Left hindlimb (tissue), 1 donor: ENCODE measurements at places on chromosomes 5 and 9.

DNA sequence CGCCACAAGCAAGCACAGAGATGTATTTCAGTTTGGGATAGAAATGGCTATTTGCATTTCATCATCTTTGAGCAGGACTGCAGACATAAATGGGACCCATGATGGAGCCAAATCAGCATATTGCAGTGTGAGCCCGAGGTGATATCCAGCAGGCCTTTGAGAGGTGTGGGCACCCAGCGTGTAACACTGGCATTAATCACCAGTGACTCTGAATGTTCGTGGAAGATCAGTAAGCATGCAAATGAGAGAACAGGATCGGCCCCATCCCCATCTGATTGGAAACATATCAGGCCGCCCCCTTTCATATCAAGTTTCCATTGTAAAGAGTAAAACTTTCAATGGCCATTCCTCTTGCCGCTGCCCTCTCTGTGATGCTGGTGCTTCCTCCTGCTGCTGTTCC lies 84.0 kb downstream of the GTF3C4 start:
- DNase-seq = no peak

- no peak for DNase-seq
Observed at GRCh38 chr9:109652112-109652511, 127.9 kb upstream of the PALM2AKAP2 start.

- no peak for DNase-seq
Observed at GRCh38 chr9:76882686-76883085, 23.2 kb downstream of the PRUNE2 start.

DNA sequence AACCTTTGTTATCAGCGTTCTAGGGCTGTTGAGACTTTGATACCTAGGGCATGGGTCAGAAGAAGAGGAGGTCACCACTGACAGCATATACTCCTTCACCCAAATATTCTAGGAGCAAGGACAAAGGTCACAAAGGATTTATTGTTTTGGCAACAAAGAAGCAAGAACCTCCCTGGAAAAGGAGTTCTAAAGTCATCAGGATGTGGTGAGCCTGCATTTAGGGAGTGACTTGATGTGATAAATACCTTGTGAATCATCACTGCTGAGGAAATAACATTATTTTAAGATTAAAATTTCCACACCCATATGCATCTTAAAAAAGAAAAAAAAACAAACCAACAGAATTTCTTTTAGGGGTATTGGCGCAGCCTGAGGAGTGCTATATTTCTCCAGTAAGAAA lies 13.9 kb downstream of the IFNA1 start:
- no peak for DNase-seq

- no peak for DNase-seq
Observed at GRCh38 chr9:121706149-121706750, 54.8 kb downstream of the DAB2IP start.

- peak; percentile 76 for DNase-seq
Observed at GRCh38 chr9:126514037-126514821, 99.5 kb upstream of the LMX1B start.

GRCh38 chr9:38025166-38025565 lies 43.9 kb downstream of the SHB start:
- no peak for DNase-seq

DNA sequence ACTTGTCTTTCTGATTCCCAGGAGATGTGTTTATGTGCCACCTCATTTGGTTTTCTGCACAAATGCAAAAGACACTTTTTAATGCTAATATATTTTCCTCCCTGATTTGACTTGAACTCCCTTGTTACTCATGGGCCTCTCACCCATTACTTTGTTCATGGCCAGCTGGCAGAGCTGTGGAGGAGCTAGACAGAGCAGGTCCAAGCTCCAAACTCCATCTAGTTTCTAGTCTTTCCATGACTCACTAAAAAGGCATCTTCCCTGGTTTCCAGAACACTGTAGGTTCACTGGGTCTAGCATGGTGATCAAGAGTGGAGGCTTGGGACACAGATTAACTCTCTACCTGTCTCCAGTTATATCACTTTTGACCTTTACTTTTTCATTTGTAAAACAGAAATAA lies 161.0 kb upstream of the SLC28A3 start:
- no peak for DNase-seq

DNA sequence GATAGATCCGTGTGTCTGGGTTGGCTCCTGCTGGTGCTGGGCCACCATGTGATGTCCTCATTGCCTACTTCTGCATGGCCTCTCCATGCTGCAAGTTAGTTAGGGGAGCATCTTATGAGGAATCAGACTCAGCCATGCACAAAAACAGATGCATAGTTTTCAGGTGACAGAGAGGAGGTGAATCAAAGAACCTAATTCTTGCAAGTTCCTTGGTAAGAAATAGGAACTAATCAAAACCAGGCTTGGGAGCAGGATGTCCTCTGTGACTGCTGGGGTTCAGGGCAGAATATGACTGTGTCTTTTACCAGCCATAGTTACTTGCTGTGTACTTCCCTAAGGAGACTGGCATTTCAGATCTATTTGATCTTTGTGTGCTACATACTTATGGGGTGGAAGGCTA lies 61.6 kb downstream of the C9orf152 start:
- DNase-seq = no peak

DNA sequence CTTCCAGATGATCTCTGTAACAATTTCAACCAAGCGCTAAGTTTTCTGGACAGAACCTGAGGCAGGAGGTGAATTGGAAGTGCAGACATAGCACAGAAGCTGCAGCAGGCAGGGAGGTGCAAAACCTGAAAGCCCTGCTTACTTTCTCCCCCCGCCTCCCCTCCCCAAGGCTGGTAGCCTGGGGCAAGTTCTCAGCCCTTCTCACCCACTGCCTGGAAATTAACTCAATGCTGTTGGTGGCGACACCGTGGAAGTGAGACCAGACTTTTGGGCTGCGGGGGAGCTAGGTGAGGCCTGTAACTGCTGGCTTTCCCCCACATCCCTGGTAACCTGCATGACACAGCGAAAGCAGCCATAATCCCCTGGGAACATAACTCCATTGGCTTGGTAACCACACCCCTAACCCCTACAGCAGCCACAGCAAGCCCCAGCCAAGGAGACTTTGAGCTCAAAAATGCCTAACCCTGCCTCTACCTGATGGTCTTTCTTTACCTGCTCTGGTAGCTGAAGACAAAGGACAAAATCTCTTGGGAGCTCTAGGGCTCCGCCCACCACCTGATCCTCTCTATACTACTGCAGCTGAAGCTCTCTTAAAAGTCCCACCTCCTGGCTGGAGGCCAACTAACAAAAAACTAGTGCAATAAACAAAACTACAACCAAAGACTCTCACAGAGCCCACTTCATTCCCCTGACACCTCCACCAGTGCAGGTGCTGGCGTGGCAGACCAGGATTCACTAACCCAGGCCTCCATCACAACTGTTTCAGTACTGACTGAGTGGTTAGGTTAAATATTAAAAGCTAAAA lies 11.9 kb upstream of the OR13C8 start:
- DNase-seq = no peak

GRCh38 chr5:111284825-111285224 lies 60.6 kb downstream of the CAMK4 start:
- no peak for DNase-seq

DNA sequence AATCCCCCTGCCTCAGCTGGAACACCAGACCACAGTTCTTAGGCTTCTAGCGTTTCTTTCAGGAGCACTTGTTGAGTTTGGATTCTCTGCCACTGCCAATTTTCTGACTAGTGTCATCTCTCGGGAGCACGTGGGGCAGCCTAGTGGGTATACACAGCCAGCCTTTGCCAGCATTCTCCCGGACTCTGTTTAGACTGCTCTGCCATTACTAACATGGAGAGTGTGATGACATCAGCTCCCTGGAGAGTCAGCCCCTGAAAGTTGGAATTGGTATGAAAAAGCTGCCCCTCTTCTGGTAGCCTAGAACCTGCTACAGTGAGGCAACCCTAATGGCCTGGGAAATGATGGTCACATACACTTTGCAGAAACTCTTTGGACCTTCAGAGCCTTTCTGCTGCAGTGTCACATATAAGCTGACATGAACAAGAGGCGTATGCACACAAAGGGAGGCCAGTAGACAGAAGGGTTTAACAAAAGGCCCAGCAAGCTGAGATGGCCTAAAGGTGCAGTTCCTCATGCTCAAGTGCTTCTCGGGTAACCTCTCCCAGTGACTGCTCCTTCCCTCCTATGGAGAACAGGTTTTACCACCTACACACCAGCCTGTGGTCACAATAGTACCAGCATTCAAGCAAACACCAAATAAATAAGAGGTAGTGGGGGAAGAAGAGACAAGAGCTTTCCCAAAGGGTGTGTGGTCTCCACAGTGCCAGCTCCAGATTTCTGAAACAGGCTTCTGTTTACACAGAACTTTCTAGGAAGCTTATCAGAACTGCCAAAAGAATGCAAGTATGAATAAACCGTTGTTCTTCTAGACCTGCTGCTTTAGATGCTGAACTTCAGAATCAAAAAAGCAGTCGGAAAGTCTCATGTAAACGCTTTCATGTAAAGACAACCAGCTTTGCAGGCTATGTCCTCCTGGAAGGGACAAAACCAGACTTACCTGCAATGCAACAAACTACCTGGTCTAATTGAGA lies 16.5 kb downstream of the SPACA9 start:
- no peak for DNase-seq

GRCh38 chr9:123834889-123835562 lies 94.9 kb downstream of the DENND1A start:
- DNase-seq = no peak

GRCh38 chr5:83368319-83368718 lies 103.2 kb upstream of the VCAN start:
- DNase-seq = no peak

GRCh38 chr5:120538149-120538548 lies 74.0 kb downstream of the PRR16 start:
- DNase-seq = no peak

GRCh38 chr9:76658510-76659231 lies 105.6 kb upstream of the PCA3 start:
- DNase-seq = no peak

- no peak for DNase-seq
Observed at GRCh38 chr9:81915801-81916505, 12.3 kb upstream of the SPATA31D4 start.

DNA sequence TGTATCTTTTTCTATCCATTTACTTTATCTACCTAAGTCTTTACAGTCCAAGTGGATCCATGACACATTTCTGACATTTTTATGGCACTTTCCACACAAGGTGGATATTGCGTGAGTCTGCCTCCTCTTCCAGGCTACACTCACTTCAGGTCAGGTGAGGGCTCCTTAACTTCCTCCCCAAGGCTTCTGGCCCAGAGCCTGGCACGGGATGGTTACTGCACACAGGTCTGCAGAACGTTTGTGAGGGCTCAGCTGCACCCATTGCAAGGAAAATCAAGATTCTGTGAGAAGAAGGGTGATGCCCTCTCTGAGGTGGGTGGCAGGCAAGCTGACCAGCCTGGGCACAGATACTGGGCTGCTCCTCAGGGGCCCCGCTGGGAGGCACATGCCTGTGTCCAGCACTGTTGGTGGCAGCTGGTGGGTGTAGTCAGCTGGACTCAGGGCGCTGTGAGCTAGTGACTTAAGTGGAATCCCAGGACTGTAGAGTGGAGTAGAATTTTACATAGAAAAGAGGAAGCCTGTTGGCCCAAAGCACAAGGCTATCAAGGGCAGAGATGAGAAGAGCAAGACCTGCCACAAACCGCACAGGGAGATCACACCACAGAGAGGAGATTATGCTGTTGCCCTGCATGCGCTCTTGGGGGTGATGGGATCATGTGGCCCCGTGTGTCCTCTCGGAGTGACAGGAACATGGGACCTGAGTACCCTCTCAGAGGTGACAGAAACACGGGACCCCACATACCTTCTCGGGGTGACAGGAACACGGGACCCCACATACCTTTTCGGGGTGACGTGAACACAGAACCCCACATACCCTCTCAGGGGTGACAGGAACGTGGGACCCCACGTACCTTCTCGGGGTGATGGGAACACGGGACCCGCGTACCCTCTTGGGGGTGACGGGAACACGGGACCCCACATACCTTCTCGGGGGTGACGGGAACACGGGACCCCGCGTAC lies 21.3 kb downstream of the AHRR start:
- no peak for DNase-seq

GRCh38 chr9:97767891-97768290 lies 70.8 kb upstream of the XPA start:
- no peak for DNase-seq

DNA sequence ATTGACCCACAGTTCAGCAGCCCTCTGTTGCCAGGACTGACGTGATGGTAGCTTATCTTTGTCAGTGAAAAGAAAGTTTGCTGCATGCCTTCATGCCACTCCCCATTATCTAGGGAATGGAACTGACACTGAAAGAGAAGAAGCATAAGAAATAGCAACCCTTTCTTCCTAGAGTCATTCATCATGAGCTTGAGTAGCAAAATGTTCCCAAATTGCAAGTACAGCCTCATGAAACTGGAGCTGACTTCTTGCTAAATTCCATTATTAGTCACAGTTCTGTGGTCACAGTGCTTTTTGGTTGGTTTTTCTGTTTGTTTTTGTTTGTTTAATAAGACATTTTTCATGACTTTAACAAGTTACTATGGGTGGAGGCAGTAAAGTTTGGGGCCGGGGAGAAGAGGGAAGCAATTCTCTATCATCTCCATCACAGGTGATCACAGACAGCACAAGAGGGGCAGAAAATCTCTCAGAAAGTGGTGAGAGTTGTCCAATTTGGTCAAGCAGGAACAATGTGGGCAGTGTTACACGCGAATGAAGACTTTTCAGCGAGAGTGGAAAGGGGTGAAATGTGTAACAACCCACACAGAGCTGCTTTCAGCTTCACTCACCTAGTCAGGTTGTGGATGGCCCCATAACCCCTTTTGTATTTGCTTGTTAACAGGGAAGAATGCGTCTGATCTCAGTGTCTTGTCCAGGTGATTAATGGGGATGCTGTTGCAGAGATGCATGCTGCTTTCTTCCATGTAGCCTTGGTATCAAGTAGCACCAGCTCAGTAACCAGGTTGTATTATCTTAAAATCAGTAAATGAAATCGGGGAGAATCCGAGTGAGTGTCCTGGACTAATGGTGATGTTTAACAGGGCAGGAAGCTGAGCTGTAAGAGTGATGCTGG lies 440.4 kb downstream of the DMRT2 start:
- DNase-seq = no peak

- no peak for DNase-seq
Observed at GRCh38 chr5:126448720-126449119, 25.5 kb downstream of the GRAMD2B start.

- DNase-seq = peak; percentile 69
Observed at GRCh38 chr9:115099901-115100300, 18.1 kb downstream of the TNC start.
